ENCODE measurements at places on chromosomes 3 and 15.
A peak's percentile ranks its signal among the peaks of the same experiment; 100 is the strongest.

- no peak for DNase-seq
These were observed 31.7 kb downstream of the HACD3 start for GRCh38 chr15:65561934-65562333.

GRCh38 chr15:78603467-78603866 is 17.3 kb downstream of the CHRNA3 start:
- DNase-seq: no peak

DNA sequence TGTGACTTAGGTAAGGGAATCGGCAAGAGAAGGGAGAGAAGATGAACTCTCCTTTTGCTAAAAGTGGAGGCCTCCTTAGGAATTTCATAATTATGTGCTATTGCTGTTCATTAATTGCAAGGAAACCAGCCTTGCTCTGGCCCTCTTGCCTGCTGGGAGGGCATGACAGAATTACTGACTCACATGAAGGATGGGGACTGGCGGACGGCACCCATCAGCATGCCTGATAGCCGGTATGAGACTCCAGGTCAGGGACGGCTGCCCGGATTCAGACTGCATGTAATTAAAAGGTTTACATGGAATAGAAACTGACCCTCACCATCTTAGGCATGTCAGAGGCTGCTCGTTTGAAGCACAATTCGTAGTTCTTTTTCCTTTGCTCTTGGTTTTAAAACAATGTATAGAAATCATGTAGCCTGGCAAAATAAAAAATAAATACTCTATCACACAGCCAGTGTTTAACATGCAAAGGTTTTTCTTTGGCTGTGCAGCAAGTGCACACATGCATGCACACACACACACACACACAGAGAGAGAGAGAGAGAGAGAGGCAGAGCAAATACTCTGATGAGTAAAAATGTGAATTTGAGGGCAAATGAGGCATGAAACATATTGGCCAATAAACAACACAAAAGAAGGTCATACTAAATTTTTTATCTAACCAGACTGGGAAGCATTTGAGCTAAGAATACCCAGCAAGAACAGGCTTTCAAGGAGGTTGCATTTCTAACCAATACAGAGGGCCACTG is 82.7 kb downstream of the FOXB1 start:
- DNase-seq: no peak

DNA sequence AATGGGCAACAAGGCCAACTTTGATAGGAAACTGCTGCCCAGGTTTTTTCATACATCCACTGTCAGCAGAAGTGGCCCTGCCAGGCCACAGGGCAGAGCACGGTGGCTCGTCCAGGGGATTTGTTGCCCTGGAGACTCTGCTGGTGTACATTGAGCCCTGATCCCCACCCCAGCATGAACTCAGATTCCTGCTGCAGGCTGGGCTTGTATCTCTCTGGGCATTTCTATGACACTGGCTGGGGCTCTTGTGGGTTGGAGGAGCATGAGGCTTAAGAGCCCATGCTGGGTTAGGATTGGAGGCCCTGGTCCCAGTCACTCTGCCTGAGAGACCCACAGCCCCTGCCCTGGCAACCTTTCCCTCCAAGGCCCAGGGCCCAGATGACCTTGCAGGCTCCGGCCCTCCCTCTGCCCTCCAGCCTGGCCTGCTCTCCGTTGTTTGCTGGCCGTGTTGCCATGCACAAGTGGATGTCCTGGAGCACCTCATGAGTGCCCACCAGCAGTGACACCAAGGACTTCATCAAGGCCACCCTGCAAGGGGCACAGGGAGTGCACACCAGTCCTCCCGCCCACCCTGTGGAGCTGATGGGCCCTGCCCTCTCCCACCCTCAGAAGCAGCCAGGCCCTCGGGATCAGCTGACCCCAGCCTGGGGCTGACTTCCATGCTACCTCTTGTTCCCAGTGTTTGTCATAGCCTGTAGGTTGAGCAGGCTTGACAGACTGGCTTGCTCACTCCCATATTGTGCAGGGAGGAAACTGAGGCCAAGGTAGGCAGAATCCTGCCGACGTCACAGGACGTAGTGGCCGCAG is 58.2 kb downstream of the ZNF445 start:
- DNase-seq: no peak

GRCh38 chr15:75178171-75178937 is 23.3 kb upstream of the C15orf39 start:
- peak; percentile 28 for DNase-seq

- peak; percentile 59 for DNase-seq
These were observed 2.9 kb upstream of the USP3 start for GRCh38 chr15:63501256-63502089.

GRCh38 chr15:48393645-48394506 is 62.6 kb downstream of the DUT start:
- no peak for DNase-seq

GRCh38 chr15:38130740-38131498 is 121.7 kb upstream of the SPRED1 start:
- peak; percentile 45 for DNase-seq

- DNase-seq: no peak
These were observed 20.2 kb upstream of the LMCD1 start for GRCh38 chr3:8481380-8481779.

- no peak for DNase-seq
These were observed 33.5 kb upstream of the USP8 start for GRCh38 chr15:50390554-50391264.

- no peak for DNase-seq
These were observed 11.3 kb downstream of the SEMA4B start for GRCh38 chr15:90212221-90213098.

Data from CD4-positive, alpha-beta T cell treated with Interleukin-15 for 1 hour (primary cell).